ENCODE measurements at places on chromosomes 6 and 20. TPM values are rescaled to one million over a fixed set of nuclear protein-coding genes. Genes with fewer than 3 reads are reported as not detected.
A peak's percentile ranks its signal among the peaks of the same experiment; 100 is the strongest.

Gene ULBP3
- total RNA-seq = 0.65 TPM

GRCh38 chr20:3340443-3340842, 67.0 kb downstream of the DNAAF9 start:
- no peak for DNase-seq

GRCh38 chr6:119834418-119834817, 484.9 kb upstream of the MAN1A1 start:
- DNase-seq = no peak

- DNase-seq = no peak
Measured at GRCh38 chr6:91098006-91098405, 511.1 kb upstream of the MAP3K7 start.

Gene PREX1
- total RNA-seq = 37.1 TPM

- DNase-seq = no peak
Measured at GRCh38 chr20:5779071-5779900, 29.1 kb downstream of the SHLD1 start.

Gene SSTR4
- not detected for total RNA-seq

DNA sequence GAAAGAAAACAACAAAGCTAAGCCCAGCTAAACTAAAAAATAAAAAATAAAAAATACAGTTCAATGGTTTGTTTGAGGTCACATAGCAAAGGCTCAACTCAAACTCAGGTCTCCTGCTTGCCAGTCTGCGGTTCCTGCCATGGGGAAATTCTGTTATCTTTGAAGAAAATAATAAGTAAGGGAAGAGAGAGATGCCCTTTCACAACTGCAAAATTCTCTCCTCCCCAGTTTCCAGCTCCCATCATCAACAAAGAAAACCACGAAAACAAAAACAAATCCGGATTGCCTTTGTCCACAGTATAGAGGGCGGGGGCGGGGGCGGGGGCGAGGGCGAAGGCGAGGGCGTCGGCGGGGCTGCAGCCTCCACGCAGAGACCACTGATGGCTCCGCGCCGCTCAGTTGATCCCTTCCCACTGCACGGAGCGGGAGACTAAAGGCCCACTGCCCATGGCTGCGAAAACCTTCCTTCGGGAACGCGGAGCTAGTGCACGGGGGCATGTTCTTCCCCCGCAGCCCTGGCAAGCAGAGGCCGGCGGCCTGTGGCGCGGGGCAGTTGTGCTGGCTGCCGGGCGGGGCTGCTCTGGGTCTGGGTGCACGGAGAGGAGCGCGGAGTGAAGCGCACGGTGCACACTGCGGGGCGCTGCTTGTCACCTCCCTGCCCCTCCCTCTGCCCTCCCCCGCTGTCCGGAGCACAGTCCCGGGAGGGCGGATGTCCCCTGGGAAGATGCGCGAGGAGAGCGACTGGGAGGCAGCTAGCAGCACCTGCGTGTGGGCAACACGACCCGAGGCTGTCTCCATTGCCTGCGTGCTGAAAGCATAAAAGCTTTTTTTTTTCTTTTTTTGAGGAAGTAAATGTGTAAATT, 54.1 kb upstream of the TPD52L1 start:
- no peak for DNase-seq

DNA sequence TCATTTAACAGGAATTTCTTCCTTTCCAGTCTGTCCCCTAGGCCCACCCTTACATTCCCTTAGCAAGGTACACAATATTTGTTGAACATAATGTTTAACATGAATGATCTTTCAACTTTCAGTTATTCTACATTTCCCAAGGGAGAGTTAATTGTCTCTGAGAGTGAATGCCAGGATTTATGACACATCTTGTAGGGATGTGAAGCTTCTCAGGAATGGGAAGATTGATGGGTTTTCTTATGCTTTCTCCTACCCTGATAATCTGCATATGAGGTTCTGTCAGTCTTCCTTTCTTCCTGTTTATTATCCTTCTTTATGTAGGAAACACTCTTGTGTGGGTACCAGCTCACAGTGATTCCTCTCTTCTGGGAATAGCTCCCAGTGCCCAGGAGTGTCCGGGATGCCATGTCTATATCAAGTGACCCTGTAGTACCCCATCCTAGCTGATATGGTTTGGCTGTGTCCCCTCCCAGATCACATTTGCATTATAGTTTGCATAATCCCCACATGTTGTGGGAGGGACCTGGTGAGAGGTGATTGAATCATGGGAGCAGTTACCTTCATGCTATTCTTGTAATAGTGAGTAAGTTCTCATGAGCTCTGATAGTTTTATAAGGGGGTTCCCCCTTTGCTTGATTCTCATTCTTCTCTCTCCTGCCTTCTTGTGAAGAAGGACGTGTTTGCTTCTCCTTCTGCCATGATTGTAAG, 7.1 kb upstream of the FYN start:
- no peak for DNase-seq

- DNase-seq = no peak
Measured at GRCh38 chr6:138555421-138555988, 56.2 kb upstream of the NHSL1 start.

Gene SLC13A3
- 0.63 TPM for total RNA-seq

DNA sequence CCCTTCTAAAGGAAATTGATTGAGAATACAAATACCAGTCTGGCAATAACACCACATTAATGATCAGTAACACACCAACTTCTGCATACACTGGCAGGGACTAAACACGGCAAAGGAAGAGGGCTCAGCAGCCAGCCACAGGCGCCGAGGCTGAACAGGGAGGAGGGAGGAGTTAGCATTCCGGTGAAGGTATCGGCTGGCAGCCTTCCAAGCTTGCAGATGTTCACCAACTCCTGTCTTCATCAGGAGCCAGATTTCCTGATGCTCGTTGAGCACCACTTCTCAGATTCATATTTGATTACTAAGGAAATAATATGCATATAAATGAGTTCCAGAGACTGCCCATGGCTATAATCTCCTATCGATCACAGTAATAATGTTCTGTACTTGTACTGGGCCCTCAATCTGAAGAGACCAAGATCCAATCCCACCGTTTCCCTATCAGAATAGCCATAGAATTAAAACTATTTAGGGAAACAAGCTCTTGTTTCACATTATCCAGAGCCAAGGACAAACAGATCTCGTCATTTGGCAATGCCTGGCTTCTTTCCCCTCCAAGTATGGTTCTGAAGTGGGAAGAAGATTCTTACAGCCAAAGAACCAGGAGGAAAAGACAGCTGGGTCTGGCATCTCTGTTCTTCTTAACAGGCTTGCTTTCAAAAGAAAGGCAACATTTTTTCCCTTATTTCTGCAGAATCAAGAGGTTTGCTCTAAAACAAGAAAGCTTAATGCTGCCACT, 42.2 kb downstream of the GFOD1 start:
- no peak for DNase-seq

GRCh38 chr6:104711371-104711770, 148.3 kb downstream of the HACE1 start:
- DNase-seq = no peak

Gene MOCS1
- total RNA-seq = 34.6 TPM

DNA sequence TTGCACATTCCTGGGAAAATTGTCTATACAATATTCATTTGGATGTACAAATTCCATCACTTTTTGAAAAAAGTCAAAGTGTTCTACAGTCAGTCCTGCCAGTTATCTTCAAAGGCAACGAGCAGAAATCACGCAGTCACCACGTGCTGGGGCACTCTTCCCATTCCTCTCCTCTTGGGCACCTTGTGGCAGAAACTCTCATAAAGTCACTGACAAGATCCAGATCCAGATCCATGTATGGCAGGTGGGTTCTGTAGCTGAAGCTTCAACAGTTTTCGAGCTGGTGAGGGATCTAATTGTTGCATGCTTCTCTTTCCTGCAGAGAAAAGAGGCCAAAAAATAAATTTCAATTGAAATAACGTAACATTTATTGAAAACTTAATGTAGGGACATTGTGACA, 6.7 kb upstream of the NDRG3 start:
- DNase-seq = no peak

Gene PHACTR2
- 127 TPM for total RNA-seq

DNA sequence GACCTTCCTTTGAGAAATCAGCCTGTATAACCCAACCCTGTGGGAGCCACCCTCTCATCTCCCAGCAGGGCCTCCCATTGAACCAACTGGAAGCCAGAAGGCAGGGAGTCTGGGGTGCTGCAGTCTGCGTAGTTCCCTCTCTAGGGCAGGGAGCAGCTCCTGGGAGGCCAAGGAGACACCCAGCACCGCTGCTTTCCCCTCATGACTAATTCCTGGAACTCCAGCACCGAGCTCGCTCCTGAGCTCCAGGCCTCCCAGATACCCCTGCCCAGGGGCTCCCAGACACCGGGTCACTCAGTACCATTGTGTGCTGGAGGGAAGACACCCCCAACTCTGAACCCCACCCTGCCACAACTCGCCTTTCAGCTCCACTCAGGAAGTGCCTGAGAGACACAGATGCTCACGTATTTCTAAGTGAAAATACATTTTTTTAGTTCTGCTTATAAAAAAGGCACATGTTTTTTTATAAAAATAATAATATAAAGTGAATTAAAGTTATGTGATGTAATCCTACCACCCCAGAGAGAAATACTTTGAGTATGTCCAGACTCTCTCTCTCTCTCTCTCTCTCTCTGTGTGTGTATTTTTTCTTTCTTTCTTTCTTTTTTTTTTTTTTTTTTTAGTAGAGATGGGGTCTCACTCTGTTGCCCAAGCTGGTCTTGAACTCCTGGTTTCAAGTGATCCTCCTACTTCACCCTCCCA, 17.5 kb downstream of the PIM1 start:
- DNase-seq = no peak

Gene CFAP206
- total RNA-seq = 0.26 TPM

Gene LEMD2
- total RNA-seq = 36.4 TPM

Gene SLC17A3
- not detected for total RNA-seq

DNA sequence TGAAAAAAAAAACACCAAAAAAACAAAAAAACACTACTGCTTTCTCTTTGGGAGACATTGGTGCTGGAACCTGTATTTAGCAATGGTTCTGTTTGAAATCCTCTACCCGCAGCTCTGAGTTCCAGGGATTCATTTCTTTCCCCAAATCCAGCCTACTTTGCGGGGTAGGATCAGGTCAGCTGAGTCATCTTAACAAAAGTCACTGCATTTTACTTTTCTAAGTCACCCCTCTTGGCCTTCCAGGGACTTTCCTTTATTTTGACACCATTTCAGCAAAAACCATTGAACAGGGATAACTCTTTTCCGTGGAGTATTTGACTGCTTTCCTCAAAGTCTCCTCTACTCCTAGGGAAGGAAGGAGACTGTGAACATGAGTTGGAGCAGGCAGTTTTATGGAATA, 837.6 kb downstream of the MAFB start:
- DNase-seq = no peak

Gene SLC2A10
- 12.0 TPM for total RNA-seq

Gene TAF8
- total RNA-seq = 30.5 TPM

Gene COL21A1
- total RNA-seq = 8.3 TPM

Gene DEFB115
- total RNA-seq = not detected

GRCh38 chr6:146938266-146938665, 266.0 kb upstream of the STXBP5 start:
- no peak for DNase-seq

DNA sequence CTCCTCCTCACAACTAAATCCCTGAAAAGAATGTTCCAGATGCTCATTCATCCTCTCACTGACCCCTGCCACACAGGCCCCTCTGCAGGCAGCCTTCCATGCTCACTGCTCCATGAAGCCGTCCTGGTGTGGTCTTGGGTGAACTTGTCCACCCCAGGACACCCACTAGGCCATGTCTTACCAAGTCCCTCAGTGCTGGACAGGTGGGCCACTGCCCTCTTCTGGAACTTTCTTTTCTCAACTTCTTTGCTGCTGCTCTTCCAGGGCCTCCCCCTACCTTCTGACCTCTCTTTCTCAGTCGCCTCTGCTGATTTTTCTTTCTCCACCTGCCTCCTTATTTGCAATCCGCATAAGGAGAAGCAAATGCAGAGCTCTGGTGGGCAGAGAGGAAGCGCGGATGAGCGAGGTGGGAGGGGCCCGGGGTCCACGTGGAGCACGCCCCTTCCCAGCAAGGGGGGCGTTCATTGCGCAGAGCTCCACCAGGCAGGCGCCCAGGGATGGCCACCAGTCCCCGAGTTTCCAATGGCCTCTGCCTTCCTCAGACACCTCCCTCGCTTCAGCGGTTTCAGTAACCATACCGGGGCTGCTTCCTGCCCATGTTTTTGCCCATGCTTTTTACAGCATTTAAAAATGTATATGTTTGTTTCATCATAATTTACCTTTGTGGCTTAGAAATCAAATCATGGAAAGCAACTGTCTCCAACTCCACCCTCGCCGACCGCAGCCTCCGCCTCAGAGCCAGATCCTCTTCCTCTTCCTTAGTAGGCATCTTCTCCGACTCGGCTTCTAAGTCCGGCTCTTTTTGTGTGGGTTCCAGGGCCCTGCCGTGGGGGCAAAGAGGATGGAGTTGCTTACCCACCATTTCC, 129.6 kb downstream of the ZDHHC14 start:
- DNase-seq = no peak

- peak; percentile 84 for DNase-seq
Measured at GRCh38 chr6:42448391-42448790, 3.3 kb downstream of the TRERF1 start.

Gene NRN1
- 12.9 TPM for total RNA-seq

Gene SALL4
- not detected for total RNA-seq

GRCh38 chr6:25314509-25315175, 35.5 kb downstream of the CARMIL1 start:
- DNase-seq = no peak

DNA sequence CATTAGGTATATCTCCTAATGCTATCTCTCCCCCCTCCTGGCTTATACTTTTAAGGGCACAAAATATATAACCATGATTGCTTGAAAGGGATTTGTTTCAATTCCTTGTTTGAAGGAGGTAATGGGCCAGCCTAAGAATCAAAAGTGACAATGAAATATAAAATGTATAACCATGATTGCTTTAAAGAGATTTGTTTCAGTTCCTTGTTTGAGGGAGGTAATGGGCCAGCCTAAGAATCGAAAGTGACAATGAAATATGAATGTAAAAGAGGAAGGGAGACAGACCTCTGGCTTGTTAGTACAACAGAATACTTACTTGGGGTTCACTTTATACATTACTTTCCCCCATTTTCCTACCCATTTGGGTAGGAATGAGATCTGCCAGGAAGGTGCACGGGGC, 55.5 kb downstream of the FOXC1 start:
- DNase-seq = no peak

GRCh38 chr6:112717401-112717800, 370.3 kb downstream of the RFPL4B start:
- DNase-seq = no peak

- DNase-seq = peak; percentile 84
Measured at GRCh38 chr6:23325065-23325464, 755.7 kb downstream of the HDGFL1 start.

GRCh38 chr6:28767691-28768090, 156.1 kb downstream of the TRIM27 start:
- peak; percentile 24 for DNase-seq

Gene RIPOR3
- total RNA-seq = 15.8 TPM

- DNase-seq = no peak
Measured at GRCh38 chr20:11032611-11033010, 358.8 kb upstream of the JAG1 start.

Gene LCA5
- 11.5 TPM for total RNA-seq

GRCh38 chr6:22448291-22448711, 121.1 kb upstream of the HDGFL1 start:
- no peak for DNase-seq

Gene PXMP4
- total RNA-seq = 11.7 TPM

GRCh38 chr20:11051136-11051535, 377.3 kb upstream of the JAG1 start:
- no peak for DNase-seq
